ENCODE measurements at places on chromosomes 11 and 22.

DNA sequence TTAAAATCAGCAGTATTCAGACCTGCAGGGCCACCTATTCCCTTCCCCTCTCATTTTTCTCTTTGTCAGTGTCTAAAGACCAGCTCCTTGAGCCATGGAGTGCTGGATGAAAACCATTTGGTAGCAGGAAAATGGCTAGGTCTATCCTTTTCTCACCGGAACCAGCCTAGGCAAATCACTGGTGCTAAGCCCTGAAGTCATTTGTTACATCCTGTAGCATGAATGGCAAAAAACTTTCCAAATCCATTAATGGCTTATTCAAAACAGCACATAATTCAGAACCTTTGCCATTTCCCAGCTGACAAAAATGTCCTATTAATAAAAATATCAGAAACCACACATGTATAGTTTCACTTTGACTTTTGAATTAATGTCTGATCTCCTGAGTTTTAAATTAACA is 209.5 kb upstream of the E2F8 start:
- DNase-seq: no peak

DNA sequence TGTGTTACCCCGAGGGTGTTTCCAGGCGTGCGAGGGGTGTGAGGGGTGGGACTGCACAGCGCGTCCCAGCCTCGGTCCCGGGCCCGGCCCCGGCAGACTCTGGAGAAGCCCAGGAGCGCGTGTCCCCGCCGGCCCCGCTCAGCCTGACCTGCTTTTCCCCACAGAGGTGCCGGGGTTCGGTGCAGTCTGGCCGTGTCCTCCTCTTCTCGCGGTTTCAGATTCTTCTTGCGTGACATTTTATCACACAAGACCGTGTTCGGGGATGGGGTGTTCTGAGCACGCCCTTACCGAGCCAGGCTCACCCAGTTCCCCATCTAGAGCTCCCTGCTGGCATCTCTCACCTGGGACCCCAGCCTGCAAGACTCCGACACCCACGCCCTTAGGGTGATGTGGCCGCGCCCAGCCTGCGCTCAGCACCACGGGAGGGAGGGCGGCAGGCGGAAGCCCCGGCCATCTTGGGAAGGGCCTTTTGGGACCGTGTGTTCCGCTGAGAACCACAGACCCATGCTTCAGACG is 775.6 kb downstream of the BRD1 start:
- no peak for DNase-seq

DNA sequence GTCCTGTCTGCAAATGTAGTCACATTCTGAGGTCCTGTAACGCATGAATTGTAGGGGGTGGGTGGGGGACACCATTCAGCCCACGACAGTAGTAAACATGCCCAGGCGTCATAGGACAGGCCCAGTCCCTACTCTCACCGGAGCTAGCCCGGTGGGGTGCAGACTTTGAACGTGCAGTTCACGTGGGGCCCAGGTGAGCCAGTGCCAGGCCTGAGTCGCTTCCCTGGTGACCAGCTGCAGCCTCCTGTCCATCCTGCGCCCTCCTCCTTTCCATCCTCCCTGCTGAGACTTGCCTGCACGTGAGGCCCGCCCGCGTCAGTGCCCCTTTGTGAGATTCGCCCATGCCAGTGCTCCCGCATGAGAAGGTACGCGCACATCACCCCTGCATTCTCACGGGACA is 116.8 kb downstream of the WNT7B start:
- DNase-seq: no peak

DNA sequence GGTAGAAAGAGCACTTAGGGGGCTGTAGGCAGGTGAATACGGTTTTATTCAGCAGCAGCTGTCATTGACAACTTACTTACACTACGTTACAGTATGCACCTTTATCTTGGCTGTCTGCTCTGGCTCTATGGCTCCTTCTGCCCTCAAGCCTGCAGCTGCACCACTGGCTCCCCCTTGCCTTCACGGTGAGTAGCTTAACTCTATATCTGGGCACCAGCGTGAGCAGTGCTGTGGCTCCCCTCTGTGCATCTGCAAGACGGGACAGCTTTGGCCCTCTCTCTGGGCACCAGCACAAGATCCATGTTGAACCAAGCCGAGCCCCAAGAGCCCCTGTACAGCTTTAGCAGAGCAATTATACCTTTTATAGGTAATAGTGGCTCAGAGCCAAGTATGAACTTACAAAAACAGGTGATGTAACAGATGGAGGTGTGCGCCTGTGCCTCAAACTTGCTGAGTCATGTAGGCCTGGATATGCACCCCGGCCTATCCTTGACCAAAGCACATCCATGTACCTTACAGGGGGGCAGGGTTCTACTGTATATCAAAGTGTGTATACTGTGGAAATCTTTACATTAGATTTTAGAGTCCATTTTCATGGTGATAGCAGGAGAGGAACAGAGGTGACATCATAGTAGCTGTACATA is 96.9 kb upstream of the CTSC start:
- DNase-seq: no peak

DNA sequence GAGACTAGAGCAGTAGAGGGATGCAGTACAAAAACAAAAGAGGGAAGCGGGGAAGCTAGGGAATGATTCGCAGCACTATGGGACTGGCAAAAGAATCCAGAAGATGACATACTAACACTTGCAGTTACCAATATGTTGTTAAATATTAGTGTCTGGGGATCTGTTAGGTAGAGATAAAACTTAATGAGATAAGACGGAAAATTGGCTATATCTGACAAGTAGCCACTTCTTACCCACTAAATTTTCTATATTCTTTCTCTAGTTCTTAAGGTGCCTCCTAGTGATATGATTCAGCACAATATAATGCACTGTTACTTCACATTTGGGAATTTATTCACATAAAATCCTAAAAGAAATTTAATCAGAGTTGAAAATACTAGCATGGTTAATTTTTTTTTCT is 30.8 kb downstream of the CCDC90B start:
- DNase-seq: no peak
